ENCODE measurements at places on chromosomes 5 and 9.

DNA sequence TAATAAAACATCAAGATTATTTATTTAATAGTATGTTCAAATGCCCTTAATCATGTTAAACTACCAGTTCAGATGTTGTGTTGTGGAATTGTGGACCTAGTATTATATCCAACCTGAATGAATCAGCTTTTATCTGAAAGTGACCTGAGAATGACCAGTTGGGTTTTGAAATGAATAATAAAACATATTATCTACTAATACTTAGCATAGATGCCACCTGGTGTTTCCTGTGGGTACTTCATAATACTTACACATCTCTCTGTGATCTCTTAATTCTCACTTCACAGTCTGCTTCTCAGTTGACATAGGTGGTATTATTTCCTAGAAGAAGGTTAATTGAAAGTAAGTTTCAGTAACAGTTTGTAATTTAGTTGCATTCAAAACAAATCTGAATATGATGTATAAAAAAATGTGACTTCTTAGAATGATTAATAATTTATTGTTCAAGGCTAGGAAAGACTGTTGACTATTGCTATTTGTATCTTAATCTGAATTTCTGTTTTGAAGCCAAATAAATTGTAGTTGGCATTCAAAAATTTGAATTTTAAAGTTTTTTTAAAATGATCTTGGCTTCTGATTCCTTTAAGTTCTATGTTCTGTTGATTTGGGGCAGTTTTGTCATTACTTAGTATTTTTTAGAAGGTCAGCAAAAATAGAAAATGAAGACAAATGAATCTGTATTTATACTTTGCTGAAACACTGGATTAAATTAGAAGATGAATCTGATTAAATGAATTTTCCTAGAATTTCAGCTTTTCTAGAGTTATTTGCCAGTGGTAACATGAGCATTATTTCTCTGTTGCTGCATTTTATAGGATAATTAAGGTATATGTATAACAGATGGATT lies 48.2 kb downstream of the KIF2A start:
- DNase-seq = no peak

GRCh38 chr5:8446179-8446578 lies 577.2 kb downstream of the MTRR start:
- no peak for DNase-seq

- no peak for DNase-seq
These were observed 12.9 kb downstream of the NFIB start for GRCh38 chr9:14301006-14301405.

GRCh38 chr5:59380350-59380951 lies 513.1 kb downstream of the PDE4D start:
- DNase-seq = no peak

DNA sequence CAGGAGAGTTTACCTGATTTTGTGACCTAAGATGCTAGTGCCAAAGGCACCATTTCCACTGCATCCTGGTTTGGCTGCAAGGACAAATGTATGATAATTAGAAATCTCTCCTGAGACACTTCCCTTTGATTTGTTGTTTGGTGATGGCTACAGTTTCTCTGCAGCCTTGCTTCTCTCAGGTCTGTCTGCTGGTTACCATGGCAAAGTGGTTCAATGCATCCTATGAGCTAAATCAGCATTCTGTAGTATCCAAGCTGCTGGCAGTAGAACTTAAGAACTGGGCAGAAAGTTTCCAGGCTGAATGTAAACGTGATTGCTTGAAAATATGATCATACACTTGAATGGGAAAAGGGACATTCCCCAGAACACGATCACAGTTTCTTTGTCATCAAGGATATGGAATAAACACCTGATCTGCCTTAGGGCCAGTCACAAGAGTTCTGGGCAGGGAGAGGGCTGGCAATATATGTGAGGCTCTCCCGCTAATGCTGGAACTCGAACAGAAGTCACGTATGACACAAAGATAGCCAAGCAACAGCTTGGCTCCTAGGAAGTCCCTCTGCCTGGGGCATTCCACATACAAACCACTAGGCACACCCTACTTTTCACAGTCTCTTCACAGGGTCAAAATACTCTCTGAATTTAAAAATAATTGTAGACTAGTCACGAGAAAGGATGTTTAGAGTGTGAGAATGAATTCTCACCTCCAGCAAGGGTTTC lies 138.1 kb upstream of the GRAMD2B start:
- no peak for DNase-seq

DNA sequence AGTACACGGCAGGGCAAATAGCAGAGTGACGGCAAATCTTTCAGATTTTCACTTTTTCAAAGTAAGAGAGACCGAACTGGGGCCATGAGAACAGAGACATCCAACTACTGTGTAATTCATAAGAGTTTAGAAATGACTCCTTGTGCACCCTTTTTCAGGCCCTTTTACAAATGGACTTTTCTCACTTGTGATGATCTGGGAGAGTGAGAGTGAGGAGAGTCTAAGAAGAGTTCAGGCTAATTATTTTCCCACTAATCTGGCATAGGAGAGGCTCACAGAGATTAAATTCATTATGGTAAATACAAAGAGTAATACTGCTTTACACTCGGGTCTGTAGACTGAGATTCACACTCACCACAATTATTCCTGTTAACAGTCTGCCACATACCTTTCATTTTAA lies 880 bp upstream of the CCNG1 start:
- DNase-seq = no peak

DNA sequence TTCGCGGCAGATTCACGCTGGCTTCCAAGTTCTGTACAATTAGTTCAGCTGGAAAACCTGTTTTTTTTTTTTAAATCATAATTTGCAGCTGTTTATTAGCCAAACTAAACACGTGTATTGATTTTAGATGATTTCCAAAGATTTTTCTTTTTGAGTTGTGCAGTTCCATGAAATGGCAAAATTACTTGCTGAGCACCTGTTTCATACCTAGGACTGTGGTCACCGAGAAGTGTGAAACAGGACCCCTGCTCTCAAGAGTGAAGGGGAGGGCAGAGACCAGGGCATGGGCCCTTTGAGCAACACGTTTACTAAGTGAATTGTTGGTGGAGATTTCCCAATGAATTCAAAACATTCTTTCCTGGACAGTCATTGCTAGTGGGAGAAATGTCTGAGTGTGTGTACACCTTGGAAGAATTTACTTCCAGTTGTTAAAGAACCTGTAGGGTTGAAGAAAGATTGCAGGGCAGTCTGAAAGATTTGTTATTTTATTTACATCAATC lies 688 bp downstream of the SNX24 start:
- no peak for DNase-seq

GRCh38 chr5:39808656-39809055 lies 383.9 kb upstream of the DAB2 start:
- no peak for DNase-seq

DNA sequence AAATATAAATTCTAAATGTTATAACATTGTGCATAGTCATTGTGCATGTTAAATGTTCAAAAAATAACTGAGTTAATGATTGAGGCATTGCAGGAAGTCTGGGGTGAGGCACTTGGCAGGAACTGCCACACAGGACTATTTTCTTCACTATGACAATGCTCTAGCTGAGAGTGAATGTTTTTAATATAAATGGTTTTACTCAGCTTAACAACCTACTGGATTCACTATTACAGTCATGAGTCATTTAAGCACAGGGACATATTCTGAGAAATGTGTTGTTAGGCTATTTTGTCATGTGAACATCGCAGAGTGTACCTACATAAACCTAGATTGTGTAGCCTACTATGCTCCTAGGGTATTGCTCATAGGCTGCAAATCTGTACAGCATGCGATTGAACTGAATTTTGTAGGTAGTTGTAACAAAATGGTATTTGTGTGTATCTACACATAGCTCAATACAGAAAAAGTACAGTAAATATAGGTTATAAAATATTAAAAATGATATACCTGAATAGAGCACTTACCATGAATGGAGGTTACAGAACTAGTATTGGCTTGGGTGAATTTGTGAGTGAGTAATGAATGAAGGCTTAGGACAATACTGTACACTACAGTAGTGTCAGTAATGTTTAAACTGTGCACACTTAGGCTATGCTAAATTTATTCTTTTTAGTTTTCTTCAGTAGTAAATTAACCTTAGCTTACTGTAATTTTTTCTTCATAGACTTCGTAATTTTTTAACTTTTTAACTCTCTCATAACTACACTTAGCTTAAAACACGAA lies 346.1 kb upstream of the PTGER4 start:
- no peak for DNase-seq

- DNase-seq = no peak
These were observed 38.0 kb downstream of the VCAN start for GRCh38 chr5:83509540-83509939.

DNA sequence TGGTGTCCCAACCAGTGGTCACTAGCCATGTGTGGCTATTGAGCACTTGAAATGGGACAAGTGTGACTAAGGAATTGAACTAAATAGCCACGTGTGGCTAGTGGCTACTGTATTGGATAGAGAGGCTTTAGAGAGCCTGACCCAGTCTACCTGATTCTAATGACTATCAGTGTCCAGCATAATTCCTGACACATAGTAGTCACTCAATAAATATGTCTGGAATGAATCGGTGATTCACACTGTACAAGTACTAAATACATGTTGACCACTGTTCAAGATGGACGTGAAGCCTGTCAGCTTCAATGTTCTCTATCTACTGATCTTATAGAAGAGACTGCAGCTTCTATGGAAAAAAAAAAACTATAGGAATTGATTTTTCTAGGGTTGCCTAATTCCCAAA lies 57.7 kb upstream of the MAST4 start:
- DNase-seq = no peak

GRCh38 chr5:108560581-108560980 lies 178.7 kb upstream of the FBXL17 start:
- DNase-seq = no peak

GRCh38 chr5:118506217-118506852 lies 482.0 kb downstream of the DTWD2 start:
- DNase-seq = no peak

- DNase-seq = no peak
These were observed 77.6 kb downstream of the LIFR start for GRCh38 chr5:38478878-38479277.

DNA sequence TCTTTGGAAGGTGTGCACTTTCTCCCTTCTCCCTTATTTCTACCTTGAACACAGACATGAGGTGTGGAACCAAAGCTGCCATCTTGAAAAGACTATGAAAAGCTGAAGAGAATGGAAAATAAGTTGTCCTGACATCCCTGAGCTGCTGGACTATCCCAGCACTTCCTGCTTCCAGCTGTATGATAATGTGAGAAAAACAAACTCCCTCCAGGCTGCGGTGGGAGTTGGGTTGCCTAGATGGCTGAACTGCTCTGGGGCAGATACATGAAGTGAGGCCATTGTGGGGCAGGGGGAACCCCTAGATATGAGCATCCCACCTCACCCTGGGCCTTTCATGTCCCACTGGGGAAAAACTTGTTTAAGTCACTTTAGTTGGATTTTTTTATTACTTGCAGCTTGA lies 82.4 kb downstream of the BOD1 start:
- DNase-seq = no peak

- DNase-seq = no peak
These were observed 41.3 kb downstream of the CAST start for GRCh38 chr5:96703384-96703920.

DNA sequence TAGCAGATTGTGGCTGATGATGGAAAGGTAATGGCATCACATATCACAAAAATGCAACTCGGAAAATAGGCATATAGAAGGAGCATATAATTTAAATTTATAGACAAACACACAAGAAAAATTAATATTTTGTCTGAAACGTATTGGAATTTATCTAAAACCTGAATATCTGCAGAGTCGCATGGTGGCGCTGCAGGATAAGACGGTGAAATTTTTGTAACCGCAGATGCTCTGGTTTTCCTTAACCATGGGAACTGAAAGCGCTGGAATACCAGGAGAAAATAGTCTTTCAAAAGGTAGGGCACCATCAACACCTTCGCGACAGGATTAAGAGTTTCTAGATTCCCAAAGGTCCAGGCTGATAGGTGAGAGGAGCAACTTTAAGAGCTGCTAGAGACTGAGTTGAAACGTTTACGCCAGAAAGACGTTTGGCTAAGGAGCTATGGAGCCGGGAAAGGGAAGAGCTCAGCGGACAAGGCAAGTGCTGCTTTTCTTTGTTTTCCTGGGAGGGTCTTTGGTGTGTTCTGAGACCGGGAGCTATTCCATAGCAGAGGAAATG lies 11.0 kb upstream of the PCDHB15 start:
- no peak for DNase-seq

- DNase-seq = no peak
These were observed 376.2 kb upstream of the CLINT1 start for GRCh38 chr5:158235159-158235547.

DNA sequence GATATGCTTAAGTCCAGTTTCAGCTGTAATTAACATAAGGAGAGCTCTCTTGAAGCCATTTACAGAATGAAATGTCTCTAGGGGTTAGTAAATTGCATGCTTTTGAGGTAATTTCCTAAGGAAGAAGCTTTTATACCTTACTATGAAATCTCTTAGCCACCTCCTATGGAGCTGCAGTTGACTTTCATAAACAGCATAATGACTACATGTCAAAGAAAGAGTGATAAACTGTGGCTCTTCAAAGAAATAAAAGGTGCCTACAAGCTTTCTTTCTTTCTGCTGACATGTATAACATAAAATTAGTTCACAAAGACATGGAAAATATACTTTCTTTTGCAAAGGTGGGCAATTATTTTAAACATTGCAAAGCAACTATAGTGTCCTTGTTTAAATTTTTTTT lies 90.8 kb downstream of the TMEM167A start:
- no peak for DNase-seq

GRCh38 chr9:99249619-99250018 lies 27.5 kb downstream of the SEC61B start:
- no peak for DNase-seq

DNA sequence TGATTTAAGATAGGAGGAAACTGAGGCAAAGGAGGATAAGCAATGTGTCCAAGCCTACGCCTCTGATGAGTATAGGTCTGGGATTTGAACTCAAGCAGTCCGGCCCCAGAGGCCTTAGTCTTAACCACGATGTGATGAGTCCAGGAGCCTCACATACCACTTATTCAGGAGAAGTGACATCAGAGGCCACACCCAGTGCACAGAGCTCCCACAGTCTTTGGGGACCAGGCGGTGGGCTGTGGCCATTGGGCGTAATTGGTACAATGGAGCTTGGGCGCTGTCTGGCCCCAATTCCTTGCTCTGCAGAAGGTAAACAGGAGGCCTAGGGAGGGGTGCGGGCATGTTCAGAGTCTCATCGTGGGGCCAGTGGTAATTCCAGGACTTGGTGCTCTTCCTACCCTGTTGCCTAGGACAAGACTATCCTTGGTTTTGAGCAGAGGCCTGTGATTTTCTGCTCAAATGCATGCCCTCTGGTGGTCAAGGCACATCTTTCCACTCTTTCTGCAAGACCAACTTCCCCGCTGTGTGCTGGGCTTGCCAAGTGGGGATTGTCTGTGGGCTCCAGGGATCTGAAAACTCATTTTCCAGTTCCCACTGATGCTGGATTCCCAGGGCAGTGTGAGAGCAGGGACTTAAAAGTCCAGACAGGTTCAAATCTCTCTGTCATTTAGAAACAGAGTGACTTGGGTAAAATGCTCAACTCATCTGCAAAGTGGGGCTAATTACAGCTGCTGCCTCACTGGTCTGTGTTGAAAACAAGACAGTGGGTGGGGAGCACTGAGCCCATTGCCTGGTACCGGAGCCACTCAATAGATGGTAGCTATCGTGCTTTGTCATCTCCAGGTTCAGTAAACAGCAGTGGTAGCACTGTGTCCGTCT lies 15.8 kb downstream of the NDST1 start:
- no peak for DNase-seq

All from activated CD8-positive, alpha-beta memory T cell treated with anti-CD3 and anti-CD28 coated beads for 1 hour (primary cell).